ENCODE measurements at places on chromosomes 1 and 21. TPM values are rescaled to one million over a fixed set of nuclear protein-coding genes. Genes with fewer than 3 reads are reported as not detected.
A peak's percentile ranks its signal among the peaks of the same experiment; 100 is the strongest.

DNA sequence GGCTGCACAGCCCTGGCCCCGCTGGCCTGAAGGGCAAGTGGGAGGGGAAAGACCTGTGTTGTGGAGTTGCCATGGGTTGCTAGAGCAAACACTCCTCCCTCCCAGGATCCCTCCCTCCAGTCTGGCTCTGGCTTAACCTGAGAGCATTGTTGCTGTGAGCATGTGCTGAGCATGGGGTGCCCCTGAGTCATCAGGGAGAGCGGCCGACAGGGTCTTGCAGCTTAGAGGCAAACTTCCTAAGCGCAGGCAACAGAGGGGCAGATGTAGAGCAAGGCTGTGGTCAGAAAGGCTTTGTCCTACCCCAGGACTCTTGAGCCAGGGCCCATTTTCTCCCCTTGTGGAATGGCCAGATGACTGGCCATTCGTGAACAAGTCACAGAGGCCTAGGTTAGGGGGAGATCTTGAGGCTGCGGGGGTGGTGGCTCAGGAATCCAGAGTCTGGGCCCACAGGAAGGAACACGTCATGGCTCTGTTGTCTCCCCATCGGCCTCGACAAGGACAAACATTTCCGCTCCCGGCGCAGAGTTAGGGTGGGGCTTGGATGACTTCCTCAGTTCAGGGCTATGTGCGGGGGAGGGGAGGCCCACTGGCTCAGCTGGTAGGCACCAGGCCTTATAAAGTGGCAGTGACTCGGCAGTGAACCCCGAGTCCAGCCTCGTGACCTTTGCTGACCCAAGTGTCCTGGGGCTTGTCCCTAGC, 362 bp upstream of the DYNLT4 start:
- peak; percentile 90 for DNase-seq

DNA sequence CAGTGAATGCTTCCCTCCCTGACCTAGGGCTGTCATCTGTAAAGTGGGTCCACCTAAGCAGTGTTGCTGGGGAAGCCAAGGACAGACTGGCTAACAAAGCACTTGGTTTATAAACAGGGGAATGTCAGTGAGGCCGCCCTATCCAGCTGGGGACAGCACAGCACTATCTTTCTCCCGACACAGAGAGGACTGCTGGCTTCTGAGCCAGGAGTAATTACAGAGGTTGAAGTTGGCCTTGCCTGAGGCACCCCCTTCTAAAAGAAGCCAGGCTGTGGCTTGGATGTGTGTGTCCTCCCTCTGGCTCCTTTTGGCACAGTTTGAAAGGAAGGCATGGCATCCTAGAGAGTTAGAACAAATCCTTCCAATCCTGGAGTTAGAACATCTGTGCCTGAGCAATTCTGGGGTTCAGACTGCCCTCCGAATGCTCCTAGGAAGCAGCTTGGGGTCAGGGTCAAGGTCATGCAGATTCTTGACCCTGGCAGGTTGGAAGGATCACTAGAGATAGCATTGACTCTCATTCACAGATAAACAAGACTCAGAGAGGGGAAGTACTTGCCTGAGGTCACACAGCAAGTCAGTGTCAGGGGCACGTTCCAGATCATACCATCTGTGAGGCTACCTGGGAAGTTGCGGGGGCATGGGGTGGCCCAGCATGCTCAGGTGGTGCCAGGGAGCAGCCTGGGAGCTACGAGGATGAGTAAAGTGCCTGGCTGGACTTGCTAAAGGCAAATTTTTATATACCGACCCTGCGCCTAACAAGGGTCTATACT, 1.3 kb upstream of the LDLRAP1 start:
- DNase-seq = no peak

- DNase-seq = no peak
These were observed 11.6 kb upstream of the LIN28A start for GRCh38 chr1:26399034-26399433.

GRCh38 chr1:212918824-212919223, 31.5 kb upstream of the VASH2 start:
- DNase-seq = no peak

DNA sequence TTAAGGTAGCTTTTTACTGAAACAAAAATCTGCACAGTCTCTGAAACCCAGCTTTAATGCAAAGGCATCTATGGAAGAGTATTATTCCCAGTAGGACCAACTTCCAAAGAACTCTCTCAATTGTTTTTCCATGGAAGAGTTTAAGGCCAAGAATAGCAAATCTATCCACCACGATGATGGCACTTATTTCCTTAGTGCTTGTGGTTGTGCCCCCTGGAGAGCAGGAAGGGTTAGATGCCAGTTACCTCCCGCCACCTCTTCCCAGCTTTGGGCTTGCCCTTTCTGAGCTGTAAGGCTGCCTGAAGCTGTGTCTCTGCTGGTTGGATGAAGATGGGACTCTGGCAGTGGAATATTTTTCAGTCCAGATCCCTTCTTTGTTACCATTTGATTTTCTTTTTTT, 4.8 kb upstream of the ATP1A1 start:
- peak; percentile 28 for DNase-seq

DNA sequence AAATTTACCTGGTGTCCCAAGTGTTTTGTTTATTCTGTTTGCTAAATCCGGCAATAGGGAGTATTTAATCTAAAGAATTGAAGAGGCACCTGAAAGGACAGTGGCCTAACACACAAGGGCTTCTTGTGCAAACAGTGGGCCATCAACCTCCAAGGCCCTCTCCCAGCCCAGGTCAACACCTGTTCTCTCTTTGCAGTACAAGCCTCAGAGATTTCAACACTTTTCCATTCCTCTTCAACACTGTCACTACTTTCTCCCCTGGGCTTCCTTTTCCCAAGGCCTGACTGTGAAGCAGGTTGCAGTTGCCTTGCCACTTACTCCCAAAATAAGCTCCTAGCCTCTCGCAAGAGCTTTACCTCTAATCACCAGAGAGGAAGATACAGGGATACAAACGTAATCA, 3.2 kb upstream of the SNAPIN start:
- DNase-seq = no peak

DNA sequence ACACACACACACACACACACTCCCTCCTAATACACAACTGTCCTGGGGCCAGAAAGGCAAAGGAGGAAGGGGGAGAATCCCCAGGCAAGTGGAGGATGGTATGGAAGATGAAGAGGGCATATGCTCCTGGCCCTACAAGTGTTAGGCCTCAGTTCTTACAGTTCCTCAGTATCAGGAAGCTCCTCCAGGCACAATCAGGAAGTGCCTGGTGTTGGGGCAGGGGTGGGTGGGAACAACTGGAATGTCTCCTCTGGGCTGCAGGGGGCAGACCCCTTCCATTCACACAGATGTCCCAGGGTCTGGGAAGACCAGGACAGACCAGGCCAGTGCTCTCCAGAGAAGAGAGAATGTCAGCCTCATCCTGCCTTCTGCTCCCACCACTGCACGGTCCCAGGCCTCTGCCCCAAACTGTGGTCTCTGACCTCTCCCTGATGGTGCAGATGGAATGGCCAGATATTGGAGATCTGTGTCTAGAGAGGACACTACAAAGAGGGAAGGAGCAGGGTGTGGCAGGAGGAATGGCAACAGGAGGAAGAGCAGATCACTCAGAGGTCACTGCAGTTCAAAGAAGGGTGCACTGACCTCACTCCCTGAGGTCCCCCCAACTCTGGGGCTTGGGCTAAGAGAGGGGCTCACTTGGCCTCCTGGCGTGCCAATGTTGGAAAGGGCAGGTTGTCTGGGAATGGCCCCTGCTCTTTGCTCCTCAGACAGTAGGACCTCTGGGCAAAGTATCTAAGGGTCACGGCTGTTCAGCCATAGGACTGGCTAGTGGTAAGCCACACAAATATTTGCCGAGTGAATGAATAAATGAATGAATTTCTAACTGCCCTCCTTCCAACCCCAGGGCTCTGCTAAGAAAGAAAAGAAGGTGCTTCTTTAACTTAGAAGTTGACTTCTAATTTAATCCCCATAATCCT, 2.5 kb upstream of the DENND2D start:
- DNase-seq = no peak

GRCh38 chr1:34865573-34865972, 6.0 kb upstream of the SMIM12 start:
- DNase-seq = no peak

The PLPP3 gene
- total RNA-seq = 26.7 TPM

The ASPM gene
- total RNA-seq = 20.7 TPM

The NPPA gene
- not detected for total RNA-seq
